Left ventricle myocardium inferior (tissue), 1 donor: ENCODE measurements at places on chromosomes 6 and 20. TPM values are rescaled to one million over a fixed set of nuclear protein-coding genes. Genes with fewer than 3 reads are reported as not detected.

The IPCEF1 gene
- total RNA-seq = 1.7 TPM

- H3K27me3 ChIP-seq = peaks cover 81% of the 10 kb centered on the region
- no peak overlapping the region for H3K4me3 ChIP-seq
- no peaks in the 10 kb centered on the region for H3K36me3 ChIP-seq
- no peaks in the 10 kb centered on the region for H3K4me1 ChIP-seq
These were observed 287.0 kb downstream of the CDC5L start for GRCh38 chr6:44674226-44675155.

The SOBP gene
- 22.9 TPM for total RNA-seq

DNA sequence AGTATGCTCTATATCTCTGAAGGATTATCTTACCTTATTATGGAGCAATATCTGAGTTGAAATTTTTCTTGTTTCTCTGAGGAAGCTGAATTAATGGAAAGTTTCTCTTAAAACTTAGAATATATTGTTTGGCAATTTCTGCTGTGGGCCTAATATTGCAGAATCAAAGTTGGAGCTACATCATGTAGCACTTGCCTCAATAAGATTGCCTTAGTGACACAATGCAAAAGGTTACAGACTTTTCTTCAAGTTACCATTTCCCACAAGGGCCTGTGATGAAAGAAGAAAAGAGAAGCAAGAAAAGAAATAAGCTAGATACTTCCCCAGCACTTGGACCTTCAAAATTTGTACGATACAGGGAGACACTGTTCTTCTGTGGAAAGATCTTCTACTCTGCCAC, 151.2 kb downstream of the SOBP start:
- H3K4me3 ChIP-seq = peak overlapping the region; percentile 27
- peaks cover 2% of the 10 kb centered on the region for H3K36me3 ChIP-seq
- H3K27me3 ChIP-seq = no peaks in the 10 kb centered on the region

- no peak overlapping the region for H3K27ac ChIP-seq
- H3K4me1 ChIP-seq = peaks cover 39% of the 10 kb centered on the region
- H3K27me3 ChIP-seq = no peaks in the 10 kb centered on the region
- no peak overlapping the region for H3K4me3 ChIP-seq
- H3K36me3 ChIP-seq = peaks cover 34% of the 10 kb centered on the region
These were observed 11.8 kb upstream of the ZNF76 start for GRCh38 chr6:35247642-35248231.

The NUDT3 gene
- total RNA-seq = 50.1 TPM
